AML-193 (cell line): ENCODE measurements at places on chromosomes 6 and 20.

GRCh38 chr6:54291146-54291545 is 17.1 kb upstream of the TINAG start:
- DNase-seq, result peak; percentile 68

DNA sequence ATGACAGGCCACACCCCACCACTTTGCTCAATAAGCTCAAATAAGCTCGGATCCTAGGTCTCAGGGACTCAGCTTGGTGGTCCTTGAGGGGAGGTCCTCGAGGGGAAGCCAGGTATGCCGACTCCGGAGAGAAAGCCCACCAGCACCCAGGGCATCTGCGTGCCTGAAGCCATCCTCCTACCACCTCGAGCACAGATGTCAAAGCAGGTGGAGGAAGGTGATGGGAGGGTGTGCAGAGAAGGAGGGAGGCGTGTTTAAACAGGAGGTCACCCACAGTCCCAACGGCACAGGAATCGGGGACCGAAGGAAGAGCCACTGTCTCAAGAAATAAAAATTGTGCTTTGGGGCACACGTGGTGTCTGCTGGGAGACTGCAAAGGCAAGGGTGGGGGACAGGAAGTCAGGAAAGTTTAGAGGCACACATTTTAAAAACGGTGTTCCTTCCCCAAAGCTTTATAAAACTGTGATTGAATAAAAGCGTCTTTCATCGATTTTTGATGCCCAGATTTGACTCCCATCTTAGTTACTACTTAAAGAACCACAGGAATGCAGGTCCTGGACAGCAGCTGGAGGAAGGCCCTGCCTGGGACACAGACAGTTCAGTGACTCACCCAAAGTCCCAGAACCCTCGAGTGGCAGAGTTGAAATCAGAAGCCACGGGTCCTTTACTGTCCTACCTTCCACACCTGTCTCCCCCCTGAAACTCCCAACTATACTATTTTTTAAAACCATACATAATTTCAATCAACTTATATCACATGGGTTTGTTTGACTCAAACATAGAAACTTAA is 221.0 kb upstream of the PDE10A start:
- DNase-seq, result no peak

DNA sequence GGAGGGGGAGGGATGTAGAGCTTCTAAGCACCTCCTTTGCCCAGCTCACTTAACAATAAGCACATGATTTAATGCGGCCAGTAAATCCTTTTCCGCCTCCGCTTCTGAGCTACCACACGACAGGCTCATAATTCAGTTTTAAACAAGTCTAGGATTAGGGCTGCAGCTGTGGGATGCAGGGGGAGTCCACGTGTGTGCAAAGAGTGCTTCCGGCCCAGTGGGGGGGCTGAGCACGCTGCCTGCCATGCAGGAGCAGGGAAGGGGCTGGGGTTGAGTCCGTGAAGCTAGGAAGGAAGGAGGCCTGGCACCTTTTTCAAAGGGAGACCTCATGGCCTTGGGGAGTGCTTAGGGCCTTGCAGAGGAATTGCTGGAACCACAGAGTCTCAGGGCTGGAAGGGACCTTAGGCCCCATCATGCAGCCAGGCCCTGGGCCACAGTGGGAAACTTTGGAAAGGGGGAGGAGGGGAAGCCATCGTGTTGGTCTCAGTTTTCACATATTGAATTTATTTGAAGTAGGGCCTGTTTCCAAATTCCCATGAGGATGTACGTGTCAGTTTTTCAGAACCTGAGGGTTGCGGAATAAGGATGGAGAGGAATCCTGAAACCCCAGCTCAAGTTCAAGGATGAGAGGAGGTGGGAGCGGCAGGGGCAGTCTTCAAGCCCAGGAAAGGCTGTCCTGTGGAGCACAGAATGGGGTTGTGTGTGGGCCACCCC is 96.1 kb downstream of the VEGFA start:
- DNase-seq, result no peak

DNA sequence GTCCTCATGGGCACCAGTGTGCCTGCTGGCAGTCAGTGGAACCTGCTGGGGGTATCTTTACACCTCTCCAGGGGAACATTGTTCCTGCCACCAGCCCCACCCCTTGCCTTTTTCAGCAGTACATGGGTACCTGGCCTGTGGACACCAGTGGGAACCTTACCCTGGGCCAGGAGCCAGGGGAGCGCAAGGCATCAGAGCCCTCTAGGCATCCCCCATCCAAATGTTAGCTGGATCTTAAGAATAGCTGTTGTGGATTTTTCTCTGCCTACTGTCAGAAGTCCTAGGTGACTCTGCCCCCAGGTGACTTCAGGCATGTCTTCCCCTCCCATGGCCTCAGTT is 38.8 kb upstream of the ID1 start:
- no peak for DNase-seq

DNA sequence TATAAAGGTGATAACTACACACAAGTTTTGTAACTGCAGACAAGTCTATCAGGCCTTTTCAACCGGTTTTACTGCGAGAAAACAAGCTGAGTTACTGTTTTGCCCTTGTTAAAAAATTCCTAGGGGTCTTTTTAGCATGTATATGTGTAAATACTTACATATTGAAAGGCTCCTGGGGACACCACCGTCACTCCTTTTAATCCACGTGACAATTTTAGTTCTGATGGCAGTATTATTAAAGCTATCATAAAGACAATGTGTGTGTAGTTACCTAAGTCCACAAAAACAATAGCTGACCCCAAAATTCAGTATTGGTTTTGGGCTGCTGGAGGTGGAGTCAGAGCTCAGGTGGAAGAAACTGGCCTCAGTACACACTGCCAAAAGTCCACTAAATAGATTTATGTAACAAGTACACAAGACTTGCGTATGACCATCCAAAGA is 41.3 kb upstream of the HFE start:
- DNase-seq, result no peak

DNA sequence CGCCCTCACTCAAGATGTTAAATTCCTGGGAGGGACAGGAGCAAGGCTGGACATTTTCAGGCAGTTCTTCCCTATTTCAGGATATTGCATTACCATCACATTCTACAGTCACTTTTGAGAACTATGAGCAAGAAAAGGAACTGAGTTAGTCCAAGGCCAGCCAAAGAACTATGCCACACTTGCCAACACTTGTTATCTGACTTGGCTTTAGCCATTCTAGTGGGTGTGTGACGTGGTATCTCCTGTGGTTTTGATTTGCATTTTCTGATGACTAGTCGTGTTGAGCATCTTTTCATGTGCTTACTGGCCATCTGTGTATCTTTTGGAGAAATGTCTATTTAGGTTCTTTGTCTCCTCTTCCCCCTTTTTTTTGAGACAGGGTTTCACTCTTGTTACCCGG is 12.0 kb downstream of the XRN2 start:
- no peak for DNase-seq

GRCh38 chr6:118589186-118589585 is 41.1 kb downstream of the PLN start:
- no peak for DNase-seq

DNA sequence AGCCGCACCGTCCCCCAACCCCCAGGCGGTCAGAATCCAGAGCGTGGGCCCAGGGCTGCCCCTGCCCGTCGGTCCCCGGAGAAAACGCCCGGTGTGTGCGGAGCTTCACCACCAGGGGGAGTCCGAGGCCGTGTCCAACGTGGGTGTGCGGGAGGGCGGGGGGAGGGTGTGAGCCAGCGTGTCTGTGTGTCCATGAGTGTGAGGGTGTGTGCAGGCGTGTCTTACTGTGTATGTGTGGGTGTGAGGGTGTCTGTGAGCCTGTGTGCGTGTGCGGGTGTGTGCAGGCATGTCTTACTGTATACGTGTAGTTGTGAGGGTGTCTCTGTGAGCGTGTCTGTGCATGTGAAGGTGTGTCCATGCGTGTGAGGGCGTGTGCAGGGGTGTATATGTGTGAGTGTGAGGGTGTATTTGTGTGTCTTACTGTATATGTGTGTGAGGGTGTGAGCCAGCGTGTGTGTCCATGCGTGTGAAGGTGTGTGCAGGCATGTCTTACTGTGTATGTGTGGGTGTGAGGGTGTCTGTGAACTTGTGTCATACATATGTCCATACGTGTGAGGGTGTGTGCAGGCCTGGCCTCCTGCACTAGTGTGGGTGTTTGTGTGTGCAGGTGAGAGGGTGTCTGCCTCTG is 24.6 kb upstream of the GATA5 start:
- peak; percentile 58 for DNase-seq

GRCh38 chr6:139996253-139996834 is 621.9 kb upstream of the CITED2 start:
- no peak for DNase-seq

DNA sequence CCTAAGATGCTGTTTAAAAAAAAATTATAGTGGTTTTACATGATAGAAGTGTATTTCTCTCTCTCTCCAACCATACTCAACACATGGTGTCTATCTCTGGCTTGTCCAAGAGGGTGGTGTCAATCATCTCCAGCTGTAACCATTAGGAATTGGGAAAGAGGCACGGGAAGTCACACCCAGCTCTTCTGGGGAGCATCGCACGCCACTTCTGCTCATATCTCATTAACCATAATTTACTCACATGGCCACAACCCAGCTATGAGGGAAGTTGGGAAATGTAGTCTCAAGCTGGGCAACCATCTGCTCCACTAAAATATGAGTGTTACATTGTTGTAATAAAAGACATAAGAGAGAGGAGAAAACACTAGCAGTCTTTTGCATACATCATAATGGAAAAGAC is 30.4 kb upstream of the TSHZ2 start:
- DNase-seq, result no peak

DNA sequence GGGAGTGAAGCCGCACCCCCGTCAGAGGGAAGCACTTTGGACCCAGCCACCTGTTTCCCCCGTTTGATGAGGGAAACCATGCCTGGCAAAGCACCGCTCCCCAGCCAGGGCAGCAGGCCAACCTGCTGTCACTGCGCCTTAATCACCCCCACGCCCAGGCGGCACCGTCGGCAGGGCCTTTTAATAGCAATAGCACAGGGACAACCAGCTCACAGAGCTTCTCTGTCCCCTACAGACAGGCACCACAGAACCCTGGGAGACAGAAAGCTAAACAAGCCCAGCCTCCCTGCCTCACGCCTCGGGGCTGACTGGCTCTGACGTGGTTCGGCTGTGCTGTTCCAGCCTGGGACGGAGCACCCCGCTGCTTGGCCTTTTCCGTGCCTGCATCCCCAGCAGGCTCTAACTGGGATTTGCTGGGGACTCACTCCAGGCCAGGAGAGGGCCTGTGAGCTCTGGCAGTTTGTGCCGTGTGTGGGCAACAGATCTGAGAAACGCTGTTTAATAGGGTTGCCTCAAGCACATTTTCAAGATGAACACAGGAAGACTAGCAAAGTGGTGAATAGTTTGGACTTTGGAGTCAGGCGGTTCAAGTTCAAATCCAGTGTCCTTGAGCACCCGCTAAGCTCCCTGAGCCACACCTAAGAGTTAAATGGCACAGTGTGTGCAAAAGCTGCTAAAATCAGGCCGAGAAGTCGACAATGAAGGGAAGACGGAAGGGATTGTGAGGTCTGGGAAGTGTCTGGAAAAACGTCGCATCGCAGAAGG is 223.8 kb downstream of the NRN1 start:
- no peak for DNase-seq

DNA sequence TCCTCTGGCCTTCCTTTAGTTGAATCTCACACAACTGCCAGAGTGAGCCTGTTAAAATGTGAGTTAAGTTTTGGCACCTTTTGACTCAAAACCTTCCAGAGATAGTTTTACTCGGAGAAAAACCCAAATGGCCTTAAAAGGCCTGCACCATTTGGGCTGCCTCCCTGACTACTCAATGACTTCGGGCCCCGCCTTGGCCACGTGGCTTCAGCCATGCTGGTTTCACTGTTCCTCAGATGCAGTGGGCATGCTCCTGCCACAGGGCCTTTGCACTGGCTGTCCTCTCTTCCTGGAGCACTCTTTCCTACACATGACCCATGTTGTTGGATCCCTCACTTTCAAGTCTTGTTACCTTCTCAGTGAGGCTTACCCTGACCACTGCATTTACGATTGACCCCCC is 18.3 kb downstream of the VEGFA start:
- no peak for DNase-seq

DNA sequence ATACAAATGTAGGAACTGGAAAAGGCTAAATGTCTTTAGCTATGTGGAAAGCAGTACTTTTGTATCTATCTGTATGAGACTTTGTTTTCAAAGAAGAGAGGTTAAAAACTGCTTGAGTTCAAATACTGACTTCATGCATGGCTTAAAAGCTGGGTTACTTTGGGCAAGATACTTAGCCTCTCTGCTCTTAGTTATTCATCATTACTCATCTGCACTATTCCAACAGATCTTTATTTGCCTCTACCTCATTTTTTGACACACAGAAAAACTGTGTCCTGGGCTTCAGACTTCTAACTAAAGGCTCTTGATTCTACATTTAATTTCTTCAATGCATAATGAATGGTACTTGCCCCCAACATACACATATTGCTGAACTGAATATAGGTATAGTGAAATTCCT is 114.8 kb downstream of the DST start:
- no peak for DNase-seq

DNA sequence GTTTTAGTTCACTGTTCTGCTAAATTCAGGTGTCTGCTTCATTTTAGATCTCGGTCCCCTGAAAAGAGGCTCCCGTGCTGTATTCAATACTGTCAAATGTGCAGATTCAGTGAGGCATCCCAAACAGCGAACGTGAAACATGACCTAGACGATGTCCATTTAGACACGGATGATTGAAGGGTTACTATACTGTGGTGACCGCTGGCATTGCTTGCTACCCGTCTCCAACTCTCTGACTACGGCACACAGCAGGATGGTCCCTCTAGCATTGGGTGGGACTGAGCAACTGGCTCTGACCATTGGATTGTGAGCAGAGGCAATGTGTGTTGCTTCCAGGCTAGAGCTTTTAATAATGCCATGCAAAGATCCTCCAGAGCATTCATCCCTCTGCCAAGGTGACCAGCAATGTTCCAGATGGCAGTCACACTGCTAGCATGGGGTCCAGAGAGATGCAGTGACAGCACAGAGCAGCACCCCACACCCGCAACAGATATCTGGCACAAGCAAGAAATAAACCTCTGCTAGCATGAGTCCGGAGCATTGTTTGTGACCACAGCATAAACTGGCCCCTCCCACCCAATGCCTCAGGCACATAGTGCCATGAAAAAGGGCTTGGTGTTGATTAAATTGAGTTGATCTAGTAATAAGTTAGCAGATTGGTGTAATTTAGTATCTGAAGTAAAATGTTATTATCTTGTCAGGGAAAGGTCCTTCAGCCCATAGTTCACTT is 9.0 kb downstream of the METTL24 start:
- DNase-seq, result no peak

DNA sequence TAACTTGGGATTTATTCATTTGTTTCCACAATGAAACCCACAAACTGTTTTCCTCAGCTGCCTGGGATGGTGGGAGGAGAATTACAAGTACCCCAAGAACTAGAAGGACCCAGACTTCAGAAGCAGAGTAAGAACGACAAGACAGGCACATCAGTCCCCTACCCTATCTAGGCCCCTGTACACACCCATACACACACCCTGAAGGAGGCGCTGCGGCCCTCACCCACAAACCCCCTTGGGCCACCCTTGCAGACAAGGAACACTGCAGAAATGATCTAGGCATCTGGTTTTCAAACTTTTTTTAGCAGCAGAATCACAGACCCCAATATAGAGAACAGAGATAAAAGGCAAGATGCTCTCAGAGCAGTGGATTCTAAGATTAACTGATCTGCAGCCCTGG is 55.0 kb downstream of the TRERF1 start:
- DNase-seq, result no peak

- no peak for DNase-seq
Measured at GRCh38 chr20:62461834-62462233, 14.0 kb downstream of the GATA5 start.
